ELF-1 (cell line): ENCODE measurements at places on chromosomes 5 and 9.

- DNase-seq, result no peak
These were observed 2.3 kb upstream of the AK3 start for GRCh38 chr9:4743131-4743875.

GRCh38 chr9:90307167-90307833 lies 335.3 kb downstream of the DIRAS2 start:
- DNase-seq, result peak; percentile 76

DNA sequence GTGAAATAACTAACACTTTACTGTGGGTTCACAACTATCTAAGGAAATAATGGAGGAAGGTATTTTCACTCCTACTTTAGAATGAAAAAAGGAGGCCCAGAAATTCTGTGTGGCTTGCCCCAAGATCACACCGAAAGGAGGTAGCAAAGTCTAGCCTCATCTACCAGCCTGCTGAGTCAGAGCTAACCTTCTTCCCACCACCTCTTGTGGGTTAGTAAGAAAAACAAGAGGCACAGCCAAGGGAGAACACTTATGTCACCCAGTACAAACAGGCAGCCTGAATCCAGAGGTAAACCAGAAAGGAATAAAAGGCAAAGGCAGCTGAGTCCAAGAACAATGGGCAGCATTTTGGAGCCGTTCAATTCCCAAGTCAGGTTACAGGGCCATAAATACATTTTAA lies 91.9 kb upstream of the RASEF start:
- no peak for DNase-seq

DNA sequence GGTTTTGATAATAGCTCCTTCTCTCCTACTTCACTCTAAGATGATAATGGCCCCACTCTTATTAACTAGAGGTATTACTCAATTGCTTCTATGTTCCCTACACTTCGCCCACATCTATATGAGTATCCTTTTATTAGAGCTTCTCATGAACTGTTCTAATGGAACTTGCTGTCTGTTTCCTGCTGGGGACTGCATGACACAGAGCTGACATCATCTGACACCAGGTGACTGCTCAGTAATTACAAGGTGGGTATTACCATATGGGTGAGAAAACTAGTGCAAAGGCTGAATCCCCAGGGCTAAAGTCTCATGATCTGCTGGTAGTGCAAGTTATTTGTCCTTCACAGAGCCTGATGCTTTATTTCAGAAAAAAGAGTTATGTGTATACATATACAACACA lies 146.2 kb upstream of the PLCXD3 start:
- DNase-seq, result no peak

- no peak for DNase-seq
These were observed 132.8 kb downstream of the MACROH2A1 start for GRCh38 chr5:135266303-135266635.

DNA sequence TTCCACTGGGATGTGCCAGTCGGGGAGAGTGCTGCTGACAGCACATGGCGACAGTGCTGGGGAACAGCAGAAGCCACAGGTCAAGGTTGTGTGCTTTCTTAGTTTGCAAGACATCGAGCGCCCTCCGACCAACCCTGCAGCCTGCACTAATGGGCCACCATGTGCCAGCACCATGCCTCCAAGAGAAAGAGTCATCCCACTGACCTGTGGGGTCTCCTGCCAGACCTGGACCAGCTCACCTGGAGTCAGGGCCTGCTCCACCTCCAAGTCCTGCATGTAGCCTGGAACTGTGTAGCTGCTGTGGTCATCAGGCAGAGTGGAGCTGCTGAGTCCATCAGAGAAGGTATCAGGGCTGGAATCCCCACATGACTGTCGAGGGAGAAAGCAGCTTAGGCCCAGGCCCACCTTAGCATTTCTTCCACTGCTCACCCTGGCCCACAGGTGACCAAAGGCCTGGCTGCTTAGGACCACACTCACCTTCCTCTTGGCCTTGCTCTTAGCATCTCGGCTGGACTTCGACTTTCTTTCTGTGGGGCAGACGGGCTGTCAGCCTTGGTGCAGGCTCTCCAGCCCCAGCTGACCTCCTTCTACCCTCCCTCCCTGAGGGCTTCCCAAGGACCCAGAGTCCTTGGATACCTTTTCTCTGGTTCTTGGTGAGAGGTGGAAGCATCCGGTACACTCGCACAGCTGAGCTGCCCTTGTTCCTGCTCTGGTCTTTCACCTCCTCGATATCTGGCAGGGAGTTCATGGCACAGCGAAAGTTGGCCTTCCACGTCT lies 4.1 kb downstream of the IRF1 start:
- DNase-seq, result no peak

- peak; percentile 67 for DNase-seq
These were observed 14.6 kb upstream of the TCF7 start for GRCh38 chr5:134099939-134100282.

- DNase-seq, result peak; percentile 65
These were observed 25.7 kb upstream of the FAM81B start for GRCh38 chr5:95365302-95366095.

DNA sequence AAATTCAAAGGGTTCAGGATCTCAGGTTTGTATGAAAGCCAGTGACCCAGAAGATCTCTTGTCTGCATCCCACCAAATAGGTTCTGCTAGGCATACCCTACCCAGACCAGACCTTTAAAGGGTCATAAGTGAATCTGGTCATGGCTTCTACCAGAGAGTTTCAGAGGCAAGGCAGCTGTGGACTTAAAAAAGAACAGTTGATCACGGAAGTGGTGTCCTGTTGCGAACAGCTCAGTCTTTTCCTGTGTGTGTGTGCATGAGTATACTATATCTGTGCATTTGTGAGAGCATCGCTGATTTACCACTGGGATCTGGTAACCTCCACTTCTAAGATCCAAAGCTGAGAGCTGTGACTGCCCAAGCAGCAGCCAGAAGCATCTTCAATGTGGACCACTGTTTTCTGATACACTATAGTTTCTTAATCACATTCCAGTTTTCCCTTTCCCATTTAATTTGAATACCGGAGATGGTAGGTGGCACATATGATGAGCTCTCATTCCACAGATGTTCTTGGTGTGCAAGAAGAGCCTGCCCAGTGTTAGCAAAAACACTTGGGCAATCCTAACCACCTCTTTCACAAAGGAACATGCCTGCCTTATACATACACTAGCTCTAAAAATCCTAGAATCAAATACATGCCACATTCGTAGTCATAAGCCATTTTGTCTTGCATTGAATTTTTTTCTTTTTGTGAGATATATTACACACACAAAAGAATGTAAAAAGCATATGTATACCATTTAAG lies 36.2 kb upstream of the OR2S2 start:
- no peak for DNase-seq

DNA sequence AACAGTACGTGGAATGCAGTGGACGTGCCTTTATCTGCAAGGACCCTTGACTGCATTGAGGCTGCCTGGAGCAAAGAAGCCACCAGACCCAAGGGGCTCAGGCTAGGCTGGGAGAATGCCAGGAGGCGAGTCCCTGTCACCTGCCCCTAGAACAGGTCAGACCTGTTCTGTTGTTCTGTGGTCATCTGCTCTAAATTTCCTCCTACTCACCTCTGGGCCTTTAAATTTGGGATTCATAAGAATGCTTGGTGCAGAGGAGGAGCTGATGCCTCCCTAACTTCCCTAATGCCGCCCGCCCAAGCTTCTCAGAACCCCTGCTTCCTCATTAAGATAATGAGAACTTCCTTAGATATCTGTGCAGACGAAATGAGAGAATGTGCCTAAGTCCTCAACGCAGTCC lies 32.0 kb downstream of the DAPK1 start:
- peak; percentile 87 for DNase-seq

DNA sequence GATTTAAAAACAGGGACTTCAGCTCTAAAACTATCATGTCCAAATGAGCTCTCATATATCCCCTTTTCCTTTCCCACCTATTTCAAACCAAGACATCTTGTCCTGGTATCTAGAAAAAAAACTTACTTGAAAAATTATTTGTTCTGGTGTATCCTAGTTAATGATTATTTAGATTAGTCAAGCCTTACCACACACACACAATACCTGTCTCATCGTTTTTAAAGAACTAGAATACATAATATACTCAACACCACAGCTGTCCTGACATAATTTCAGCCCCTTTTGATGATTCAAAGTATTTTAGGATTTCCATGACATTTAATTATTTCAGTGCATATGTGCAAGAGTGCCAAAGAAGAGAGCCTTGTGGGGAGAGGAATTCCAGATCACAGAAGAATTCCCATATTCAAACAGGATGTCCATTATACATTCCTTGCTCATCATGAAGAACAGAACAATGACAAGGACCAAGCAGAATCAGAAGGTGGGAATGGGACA lies 233.7 kb downstream of the SMARCA2 start:
- no peak for DNase-seq

DNA sequence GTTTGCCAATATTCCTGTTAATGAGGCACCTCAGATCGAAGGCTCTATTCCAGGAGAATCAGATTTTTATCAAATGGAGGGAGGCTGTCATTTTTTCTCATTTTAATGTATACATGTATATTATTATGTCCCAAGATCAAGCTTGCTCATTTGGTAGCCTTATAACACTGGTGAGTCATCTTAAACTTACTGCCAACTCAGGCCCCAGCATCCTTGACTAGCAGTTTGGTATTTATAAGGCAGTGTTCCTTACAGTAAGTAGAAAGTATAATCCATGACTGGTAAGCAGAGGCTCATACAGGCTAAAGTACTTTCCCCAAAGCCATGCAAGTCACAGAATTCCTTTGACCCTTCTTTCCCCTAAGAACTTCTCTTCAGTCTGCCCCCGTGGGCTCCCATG lies 90.7 kb upstream of the NR3C1 start:
- DNase-seq, result no peak

GRCh38 chr9:86460216-86461002 lies 106.2 kb upstream of the TUT7 start:
- no peak for DNase-seq

GRCh38 chr5:136135536-136135935 lies 2.9 kb downstream of the SMAD5 start:
- DNase-seq, result no peak

DNA sequence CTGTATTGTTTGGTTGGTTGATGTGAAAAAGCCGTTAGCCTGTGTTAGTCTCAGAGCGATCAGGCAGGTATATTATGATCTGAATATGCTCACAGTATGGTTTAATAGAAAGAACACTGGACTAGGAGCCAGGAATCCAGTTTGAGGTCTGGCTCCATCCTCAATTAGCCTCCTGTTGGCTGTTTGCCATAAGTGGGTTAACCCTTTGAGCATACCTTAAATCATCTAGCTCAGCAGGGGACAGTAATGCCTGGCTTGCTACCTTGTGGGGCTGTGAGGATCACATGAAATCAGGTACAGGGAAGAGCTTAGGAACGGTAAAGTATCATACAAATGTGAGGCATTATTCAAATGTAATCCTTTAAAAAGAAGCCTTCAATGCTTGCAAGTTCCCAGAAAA lies 104.7 kb downstream of the CMYA5 start:
- DNase-seq, result no peak

GRCh38 chr5:124034963-124035362 lies 523.0 kb downstream of the CSNK1G3 start:
- no peak for DNase-seq

DNA sequence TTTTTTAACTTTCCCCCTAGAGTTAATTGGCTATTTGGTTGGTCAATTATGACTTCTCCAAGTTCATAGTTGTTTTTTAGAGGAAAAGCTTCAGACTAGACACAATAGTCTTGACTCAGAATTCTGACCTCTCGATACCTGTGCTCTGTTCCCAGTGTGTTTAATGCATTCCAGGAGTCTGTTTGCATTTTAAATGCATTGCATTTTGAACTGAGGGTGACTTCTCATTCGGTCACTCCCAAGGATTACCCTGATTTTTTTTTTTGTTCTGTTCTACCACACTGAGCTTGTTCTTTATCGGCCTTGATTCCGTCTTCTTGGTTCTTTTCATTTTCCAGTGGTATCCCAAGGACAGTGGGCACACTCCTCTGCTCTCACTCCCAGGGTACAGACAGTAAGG lies 16.3 kb downstream of the ARHGEF28 start:
- DNase-seq, result no peak

DNA sequence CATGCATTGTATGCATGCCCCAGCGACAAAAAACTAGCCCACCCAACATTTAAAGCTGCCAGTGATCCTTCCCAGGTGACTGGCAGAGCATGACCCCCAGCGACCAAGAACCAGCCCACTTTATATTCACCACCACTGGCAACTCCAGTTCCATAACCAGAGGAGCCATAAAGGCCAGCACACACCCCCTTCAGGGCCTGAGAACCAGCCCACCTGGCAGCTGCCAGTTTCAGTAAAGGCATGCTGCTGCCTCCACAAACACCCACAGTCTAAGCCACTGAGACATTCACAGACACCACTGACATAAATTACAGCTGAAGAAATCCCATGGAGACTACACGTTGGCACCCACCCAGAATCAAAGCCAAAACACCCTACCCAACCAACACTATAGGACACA lies 46.9 kb upstream of the RGS7BP start:
- DNase-seq, result no peak

DNA sequence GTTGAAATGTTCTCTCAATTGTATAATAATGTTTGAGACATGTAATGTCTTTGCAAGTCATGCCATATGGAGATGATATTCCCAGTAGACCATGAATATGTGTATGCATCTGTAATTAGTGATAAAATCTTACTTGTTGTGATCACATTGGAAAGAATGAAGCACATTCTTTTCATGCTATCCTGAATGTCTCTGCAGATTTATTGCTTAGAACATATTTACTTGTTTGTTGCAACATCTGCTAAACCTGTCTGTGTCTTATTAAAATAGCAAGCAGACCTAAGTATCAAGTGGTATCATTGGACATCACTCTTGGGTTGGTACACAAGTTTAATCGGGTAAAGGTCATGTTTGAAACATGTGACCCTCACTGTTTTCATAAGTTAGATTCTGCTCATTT lies 265.5 kb upstream of the CD180 start:
- DNase-seq, result no peak

DNA sequence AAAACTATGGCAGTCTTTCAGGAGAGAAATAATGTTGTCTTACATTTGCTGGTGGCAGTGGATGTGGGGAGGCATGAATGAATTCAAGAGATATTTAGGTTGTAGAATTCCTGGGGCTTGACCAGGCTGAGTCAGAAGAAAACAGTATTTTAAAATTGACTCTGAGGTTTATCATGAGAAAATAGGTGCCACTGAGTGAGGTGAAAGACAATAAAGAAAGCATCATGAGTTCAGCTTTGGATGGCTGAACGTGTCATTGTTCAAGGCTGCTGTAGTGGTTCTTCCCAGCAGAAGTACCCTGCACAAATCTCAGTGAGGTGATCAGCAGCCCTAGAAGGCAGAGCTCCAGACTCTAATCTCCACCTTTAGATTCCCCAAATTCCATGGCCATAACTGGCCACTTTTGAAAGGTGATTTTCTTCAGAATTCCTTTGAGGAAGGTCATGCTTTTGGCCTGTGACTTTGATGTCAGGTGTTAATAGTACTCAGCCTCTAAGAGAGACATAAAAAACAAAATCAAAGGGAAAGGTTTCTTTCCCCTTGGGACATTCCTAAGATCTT lies 395.4 kb downstream of the NTRK2 start:
- DNase-seq, result peak; percentile 5

DNA sequence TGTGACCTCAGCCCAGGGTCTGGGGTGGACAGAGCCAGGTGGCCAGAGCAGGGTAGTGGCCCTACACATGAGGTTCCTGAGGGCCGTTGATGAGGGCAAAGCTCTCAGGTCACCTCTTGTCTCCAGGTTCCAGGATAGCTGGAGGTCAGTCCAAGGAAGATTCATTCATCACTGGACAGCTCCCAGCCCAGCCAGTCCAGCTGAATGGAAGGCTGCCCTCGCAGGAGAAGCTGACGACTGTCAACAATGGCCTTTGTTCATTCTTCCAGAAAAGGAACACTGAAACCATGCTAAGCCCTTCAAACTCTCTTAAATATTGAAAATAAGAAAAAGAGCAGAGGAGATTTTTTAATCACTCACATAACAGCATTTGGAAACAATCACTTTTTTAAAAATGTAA lies 169.7 kb upstream of the TBCA start:
- DNase-seq, result no peak
